Hepatocyte (in vitro differentiated cells): ENCODE measurements at places on chromosomes 5 and 9. TPM values are rescaled to one million over a fixed set of nuclear protein-coding genes. Genes with fewer than 3 reads are reported as not detected.

DNA sequence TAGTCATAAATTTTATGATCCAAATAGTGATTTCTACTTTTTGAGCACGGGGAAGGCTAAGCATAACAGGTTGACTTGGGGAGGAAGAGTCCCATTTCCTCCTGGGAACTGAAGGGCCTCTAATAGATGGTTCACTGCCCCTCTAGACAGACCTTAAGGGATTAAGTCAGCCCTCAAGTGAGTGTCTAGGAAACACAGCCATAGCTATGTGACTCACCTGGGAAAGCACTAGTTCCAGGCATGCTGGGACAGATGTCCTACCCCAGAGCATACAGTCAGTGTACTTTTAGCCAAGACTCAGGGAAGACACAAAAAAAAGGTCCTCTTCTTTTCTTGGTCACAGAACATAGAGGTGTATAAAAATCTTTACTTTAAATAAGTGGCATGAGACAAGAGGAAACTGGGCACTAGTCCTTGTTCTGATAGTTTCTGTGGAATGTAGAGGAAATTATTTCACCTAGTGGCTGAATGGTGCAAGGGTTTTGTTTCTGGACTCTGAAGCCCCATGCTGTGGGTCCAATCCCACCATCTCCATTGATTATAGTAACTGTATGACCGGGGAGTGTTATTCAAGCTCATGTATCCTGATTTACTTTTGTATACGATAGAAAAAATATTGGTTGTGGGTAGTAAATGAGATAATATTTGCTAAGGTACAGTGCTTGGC, 86.0 kb downstream of the NREP start:
- no peak for DNase-seq

DNA sequence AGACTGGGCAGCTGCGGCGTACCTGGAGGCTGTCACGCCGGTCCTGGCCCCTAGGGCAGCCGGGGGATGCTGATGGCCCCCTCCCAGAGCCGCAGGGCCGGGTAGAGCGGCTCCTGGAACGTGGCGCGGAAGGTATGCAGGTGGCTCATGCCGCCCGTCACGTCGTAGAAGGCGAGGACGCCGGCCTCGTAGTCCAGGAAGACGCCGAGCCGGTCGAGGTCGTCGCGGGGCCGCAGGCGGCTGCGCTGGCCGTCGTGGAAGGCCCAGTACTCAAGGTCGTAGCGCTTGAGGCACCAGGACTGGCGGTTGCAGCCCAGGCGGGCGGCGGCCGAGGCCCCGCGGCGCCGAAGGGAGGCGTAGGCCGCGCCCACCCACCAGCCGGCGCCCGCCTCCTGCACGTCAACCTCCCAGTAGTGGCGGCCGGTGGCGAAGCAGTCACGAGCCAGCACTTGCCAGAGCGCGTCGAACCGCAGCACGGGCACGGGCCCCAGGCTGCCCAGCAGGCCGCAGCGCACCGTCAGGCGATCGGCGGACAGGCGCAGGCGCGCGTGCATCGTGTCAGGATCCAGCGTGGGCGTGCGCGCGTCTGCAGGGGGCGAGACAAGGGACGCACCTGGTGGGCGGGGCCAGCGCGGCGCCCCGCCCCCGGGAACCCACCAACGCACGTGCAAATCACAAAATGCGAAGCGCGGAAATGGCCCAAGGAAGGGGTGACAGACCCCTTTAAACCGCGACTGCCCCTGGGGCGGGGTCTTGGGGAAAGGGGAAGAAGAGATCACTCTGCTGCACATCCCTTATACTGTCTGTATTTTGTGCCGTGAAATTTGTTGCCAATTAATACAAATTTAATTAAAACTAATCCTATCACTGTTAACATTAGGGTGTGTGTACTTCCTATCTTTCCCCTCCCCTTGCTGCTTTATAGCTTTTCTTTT, 31.2 kb downstream of the NANS start:
- peak; percentile 77 for DNase-seq

DNA sequence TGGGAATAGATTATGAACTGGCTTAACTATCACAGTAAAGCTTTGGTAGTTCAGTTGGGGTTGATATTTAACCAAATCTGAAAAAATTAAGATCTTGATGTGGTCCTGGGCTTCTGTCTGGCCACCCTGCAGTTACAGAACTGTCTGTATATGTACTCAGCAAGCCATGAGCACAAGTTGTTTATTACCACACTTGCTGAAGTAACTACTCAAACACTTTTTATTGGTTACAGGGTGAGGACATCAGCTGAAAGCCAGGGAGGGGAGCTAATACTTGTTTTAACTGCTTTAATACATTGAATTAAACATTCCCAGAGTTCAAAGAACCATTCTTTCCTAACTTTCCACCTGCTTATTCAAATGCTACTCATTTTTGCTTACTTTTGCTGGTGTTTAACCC, 29.4 kb upstream of the KCNN2 start:
- DNase-seq = no peak

The RGS7BP gene
- polyA plus RNA-seq = 0.75 TPM in 1 of 2 replicates, not detected in the other

The SHISAL2B gene
- polyA plus RNA-seq = 0.56 TPM in 1 of 2 replicates, not detected in the other

DNA sequence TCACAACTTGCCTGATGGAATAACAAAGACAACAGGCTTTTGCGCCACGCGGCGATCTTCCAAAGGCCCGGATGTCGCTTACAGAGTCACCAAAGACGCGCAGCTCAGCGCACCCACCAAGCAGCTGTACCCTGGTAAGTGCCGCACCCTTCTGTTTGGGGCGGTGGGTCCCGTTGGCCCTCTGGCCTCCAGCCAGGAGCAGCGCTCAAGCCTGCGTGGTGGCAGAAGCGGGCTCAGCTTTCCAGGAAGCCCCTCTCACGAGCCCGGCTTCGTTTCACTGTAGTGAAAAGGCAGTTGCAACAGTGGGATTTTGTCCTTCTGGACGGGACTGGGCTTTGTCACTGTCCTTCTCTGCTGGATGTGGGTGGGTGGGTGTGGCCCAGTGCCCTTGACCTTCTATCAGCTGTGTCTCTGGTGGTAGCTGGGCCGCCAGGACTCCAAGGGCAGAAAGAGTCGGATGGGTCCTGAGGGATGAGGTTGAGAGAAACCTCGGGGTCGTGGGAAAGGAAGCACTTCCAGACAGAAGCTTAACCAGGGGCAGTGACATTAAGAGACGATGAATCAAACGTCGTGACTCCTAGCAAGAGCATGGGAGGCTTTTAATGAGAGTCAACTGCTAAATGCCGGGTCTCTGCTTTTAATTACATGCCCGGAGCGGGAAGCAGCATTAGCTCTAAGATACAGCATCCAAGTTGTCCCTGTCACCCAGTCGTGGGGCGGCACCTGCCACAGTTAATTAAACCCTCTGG, 49.5 kb downstream of the COL5A1 start:
- no peak for DNase-seq

The RNF14 gene
- 48.2 and 52.6 TPM in 2 replicates for polyA plus RNA-seq

- no peak for DNase-seq
These were observed 3.7 kb upstream of the RAI14 start for GRCh38 chr5:34652466-34652865.

The FCN2 gene
- polyA plus RNA-seq = not detected in 2 replicates

GRCh38 chr9:69332067-69332685, 7.2 kb downstream of the ENTREP1 start:
- no peak for DNase-seq

DNA sequence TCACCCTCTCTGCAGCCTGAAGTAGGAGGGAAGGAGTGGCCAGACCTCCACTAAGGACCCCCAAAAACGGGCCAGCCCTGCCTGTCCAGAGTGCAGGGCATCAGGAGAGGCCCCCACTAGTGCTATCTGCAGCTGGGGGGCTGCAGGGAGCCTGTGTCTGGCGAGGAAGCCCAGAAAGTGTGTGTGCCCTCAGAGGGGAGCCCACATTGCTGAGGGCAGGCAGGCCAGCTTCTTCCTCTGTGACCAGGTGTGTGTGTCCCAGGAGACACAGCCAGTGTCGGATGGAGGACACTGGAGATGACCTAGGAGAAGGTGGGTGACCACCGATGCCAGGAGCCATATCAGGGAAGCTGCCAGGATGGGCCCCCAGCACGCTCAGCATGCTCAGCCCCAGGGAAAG, 218.7 kb downstream of the IRX2 start:
- no peak for DNase-seq

- no peak for DNase-seq
These were observed 130.7 kb downstream of the TRIM32 start for GRCh38 chr9:116817762-116818161.

- DNase-seq = peak; percentile 9
These were observed 2.5 kb upstream of the ZNF474 start for GRCh38 chr5:122126756-122127321.

GRCh38 chr5:112200131-112200530, 218.9 kb downstream of the EPB41L4A start:
- no peak for DNase-seq

The FOXD4 gene
- 0.11 and 0.24 TPM in 2 replicates for polyA plus RNA-seq
